Cerebellar nuclear complex (tissue), 1 donor: ENCODE measurements at places on chromosomes 7 and 10.

DNA sequence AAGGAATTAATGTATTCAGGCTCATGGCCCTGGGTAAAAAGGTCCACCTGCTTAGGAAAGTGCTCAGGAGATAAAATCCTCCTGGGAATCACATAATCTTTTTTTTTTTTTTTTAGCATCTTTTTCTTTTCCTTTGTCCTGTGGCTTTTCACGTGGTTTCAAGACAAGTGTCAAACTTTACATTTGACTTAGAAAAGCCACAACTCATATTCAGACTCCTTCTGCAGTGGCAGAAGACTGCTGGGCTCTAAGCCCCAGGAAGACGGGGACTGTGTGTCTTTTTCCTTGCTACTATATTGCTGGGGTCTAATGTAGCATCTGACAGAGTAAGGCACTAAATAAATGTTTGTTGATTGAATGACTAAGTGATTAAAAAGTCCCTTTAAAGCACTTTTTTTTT, 127.5 kb upstream of the ANKRD1 start:
- no peak for DNase-seq

DNA sequence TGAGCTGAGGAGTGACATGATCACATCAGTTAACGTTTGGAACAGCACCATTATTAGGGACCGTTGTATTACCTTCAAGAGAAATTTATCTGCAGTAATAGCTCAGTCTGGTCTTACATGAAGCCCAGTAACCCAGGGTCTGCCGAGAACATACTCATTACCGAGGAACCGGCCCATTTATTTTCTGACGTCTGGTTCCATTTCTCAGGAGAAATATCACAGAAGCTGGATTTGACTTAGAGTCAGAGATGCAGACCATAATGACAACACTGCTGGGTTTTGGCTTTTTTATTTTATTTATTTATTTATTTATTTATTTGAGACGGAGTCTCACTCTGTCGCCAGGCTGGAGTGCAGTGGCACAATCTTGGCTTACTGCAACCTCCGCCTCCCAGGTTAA, 163.1 kb downstream of the CCDC3 start:
- DNase-seq, result no peak

- DNase-seq, result no peak
Observed at GRCh38 chr10:12703126-12703525, 298.4 kb downstream of the CCDC3 start.

DNA sequence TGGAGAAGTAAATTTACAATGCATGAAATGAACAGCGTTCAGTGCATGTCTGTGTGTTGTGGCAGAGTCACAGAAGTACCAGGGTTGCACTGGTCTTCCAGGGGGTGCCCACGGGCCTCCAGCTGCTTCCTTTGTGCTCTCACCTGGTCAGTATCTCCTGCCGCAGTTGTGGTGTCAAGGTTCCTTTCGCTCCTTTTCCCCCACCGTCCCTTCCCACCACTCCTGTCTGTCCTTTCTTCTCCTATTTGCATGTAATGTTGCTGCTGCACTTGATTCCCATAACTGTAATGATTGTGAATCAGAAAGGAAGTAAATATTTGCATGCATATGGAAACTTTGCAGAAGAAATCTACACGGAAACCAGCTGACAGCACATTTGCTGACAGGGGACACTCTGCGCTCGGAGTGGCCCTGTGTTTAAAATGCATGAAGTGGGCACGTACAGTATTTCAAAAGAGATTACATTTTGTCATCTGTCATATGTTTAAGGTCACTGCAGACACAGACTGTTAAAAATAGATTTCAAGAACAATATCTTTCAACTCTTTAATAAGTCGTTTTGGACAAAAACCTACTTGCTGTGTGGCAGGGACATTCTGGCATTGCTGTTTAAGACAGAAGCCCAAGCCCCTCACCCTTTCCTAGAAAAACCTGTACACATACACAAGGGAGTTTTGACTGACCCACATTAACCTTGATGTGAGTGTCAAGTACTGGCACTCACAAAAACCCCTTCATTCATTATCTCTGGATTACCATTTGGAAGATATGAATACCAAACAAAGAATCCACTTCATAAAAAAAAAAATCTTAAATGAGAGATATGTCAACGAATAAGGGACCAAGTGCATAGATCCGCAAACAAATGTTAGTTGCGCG, 336.7 kb upstream of the KLF6 start:
- DNase-seq, result no peak

DNA sequence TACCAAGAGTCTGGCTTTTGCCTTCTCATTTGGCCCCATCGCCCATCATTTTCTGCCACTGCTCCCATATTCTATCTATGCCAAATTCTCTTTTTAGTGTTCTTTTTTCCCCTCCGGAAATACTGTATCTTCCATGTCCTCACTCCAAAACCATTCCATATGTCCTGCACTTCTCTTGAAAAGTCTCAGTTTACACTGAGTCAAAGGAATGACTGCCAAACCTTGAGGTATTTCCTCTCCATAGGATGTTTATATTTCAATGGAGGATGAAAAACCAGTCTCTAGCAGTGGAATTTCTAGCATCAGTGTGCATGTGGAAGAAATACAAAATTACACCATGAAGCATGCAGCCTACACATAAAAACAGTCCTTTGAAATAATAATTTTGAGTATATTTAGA, 121.4 kb upstream of the PHYHIPL start:
- DNase-seq, result no peak

DNA sequence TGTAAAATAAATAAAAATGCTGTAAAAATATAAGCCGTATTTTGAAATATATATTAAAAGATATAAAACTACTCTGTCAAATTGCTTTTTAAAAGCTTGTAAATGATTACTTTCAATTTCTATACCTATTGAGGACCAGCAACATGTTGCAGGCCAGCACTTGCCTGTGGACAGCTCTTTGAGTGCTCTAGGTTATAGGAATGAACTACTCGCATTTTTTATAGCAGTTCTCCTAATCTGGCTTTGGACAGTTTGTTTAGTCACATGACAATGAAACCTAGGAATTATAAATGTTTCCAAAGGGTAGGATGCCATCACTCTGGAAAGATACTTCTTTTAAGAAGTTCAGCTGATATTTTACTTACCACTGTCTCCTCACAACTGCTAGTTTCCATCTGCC, 117.7 kb upstream of the PTPRZ1 start:
- DNase-seq, result no peak

DNA sequence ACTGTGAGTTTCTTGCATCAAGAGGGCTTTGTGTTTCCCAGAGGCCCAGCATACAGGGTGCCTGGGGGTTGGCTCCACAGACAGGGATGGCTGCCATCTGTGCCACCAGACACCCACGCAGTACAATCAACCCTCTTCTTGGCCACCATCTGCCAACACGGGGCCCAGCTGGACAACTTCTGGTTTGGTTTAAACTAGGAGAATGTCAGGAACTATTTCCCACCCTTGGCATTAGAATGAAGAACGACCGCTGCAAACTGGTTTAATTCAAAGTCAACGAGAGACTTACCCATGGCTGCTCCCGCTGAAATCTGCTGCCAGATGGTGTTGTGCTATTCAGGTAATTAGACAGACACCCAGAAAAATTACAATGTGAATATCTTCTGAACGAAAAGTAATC, 27.8 kb downstream of the NMT2 start:
- DNase-seq, result no peak
